ENCODE measurements at places on chromosomes 5 and 9.

- no peak for DNase-seq
Observed at GRCh38 chr9:89853161-89853560, 248.3 kb downstream of the GADD45G start.

GRCh38 chr5:683551-684481, 9.3 kb downstream of the TPPP start:
- DNase-seq: no peak

DNA sequence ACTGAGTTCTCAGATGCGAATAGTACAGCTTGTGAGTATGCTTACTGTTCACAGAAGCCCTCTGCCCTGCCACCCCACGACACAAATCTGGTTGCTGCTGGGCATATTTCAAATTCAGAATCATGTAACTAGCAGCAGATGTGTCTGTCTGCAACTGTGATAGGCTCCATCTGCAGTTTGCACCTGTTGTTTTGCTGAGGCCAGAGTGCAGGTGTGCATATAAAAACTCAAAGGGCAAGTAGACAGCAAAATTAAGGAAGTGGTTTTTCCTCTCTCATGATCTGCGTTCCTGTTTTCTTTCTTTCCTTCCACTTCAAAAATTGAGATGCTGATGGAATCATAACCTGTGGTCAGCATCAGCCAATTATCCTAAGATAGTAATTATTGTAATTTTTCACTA, 1000.5 kb downstream of the PTPRD start:
- DNase-seq: no peak

DNA sequence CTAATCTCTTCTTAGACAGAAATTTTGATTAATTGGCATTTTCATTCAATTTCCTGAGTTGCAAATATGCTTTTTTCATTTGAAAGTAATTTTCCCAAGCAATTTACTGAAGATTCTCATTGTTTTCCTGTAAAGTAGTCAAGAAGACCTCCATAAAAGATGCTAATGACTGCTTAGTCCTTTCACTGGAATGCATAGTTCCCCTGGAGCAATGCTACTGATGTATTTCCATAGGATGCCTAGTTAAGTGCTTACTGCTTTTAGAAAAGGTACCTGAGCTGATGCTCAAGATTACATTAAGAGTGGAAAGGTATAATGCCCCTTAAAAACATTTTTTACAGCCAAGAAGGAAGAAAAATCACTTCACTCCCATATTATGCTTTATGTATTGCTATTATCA, 109.2 kb upstream of the EMB start:
- DNase-seq: no peak

GRCh38 chr9:16809912-16810610, 60.4 kb downstream of the BNC2 start:
- no peak for DNase-seq

GRCh38 chr5:93967923-93968322, 226.5 kb upstream of the POU5F2 start:
- DNase-seq: no peak

GRCh38 chr9:114900942-114901802, 29.2 kb downstream of the TNFSF8 start:
- DNase-seq: no peak

GRCh38 chr9:95143591-95144561, 173.6 kb downstream of the FANCC start:
- no peak for DNase-seq

DNA sequence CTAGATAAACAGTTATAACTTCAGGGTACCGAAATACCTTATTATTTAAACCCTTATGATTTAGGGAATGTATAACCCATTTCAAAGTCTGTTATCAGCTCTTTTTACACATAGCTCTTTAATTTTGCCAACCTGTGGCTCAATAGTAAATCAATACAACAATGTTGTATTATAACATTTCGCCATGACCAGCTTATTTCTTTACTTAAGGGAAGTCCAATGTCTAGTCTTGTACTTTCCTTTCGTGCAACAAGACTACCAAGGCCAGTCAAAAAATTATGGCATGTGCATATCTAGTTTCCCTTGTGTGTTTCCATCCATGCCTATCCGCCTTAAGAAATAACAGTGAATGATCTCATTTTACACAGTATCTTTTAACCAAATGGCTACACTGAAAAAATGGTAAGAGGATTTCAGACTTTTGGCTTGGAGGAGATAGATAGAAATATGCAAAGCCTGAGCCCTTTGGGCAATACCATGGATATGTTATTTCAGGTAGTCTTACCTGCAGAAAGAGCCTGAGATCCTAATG, 239.5 kb upstream of the RPS23 start:
- DNase-seq: no peak

DNA sequence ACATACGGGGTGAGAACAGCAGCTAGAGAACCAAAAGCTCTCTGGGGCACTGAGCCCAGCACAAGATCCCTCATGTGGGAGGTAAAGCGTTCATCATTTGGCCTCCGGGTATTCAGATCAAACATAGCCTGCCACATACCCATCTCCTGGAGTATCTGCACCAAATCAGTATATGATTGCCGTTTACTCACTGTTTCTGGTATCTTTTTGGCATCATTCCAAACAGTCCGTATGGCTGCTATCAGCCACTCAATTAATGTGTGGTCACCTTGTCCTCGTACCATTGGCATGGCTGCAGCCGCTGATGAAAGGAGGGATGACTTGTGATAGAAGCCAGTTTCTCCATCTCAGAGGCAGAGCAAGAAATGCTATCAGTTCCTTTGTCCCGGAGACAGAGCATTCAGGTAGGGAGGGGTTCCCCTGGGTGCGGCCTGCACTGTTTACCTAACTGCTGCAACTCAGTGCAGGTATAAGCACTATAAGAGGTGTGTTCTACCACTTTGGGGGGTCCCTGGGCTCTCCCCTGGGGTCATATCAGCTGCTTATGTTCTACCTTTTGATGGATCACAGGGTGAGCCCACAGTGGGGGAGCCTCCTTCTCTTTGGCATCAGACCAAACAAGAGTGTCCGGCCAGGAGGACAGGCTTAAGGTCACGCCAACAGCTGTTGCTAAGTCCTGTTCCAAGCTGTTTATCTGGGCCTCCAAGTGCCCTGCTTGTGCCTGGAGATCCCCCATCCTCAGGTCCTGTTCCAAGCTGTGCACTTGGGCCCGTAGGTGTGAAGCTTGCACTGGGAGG, 9.4 kb downstream of the DMAC1 start:
- no peak for DNase-seq

DNA sequence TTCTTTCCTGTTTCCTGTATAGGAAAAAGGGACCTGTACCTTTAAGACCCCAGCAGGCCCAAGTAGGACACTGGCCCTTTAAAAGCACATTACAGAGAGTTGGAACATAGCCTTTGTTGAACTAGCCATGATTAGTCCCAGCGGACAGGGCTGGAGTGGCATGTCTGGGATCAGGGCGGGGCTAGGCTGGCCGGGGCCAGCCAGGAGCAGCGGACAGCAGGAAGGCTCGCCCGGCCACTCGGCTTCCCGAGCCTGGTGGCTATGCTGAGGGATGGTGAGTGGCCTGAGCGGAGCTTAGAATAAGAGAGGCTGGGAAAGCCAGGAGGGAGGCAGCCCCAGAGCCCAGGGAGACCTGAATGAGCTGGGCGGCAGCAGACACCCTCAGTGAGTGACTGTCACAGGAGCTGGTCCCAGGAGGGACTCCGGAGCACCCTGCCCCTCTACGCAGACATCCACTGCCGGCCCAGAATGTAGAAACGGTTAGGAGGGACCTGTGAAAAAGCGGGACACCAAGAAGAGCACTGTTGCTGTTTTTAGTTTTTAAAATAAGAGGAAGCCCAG, 92.1 kb downstream of the DAB2IP start:
- no peak for DNase-seq

GRCh38 chr5:122053181-122054109, 24.6 kb downstream of the LOX start:
- DNase-seq: no peak

DNA sequence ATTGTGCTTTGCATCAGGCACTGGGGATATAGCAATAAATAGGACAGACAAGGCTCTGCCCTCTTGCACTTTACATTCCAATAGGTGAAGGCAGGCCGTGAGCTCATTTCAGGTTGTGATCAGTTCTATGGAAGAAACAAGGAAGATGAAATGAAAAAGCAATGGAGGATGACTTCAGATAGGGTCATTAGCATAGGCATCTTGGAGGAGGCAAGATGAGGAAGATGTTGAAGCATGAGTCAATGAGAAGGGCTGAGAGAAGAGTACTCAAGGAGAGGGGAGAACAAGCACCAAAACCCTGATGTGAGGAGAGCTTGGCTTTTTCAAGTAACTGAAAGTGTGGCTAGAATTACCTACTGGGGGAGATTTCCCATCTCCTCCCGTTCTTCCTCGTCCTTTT, 5.0 kb upstream of the SPARC start:
- no peak for DNase-seq

DNA sequence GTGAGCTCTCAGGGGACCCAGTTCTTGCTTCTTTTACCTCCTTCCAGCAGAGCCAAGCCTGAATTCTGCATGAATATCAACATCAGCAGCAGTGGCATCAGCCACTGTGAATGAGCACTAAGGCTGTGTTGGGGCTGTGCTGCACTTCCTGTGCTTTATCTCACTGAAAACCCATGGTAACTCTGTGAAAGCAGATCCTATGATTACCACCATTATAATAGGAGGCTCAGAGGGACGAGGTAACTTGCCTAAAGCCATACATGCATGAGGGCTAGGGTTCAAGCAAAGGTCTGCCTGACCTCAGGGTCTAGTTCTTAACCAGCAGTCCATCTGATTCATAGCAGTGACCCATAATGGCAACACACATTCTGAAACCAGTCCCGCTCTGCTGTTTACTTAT, 60.5 kb upstream of the RAPGEF1 start:
- no peak for DNase-seq

GRCh38 chr5:6522331-6522730, 73.7 kb downstream of the UBE2QL1 start:
- DNase-seq: no peak

DNA sequence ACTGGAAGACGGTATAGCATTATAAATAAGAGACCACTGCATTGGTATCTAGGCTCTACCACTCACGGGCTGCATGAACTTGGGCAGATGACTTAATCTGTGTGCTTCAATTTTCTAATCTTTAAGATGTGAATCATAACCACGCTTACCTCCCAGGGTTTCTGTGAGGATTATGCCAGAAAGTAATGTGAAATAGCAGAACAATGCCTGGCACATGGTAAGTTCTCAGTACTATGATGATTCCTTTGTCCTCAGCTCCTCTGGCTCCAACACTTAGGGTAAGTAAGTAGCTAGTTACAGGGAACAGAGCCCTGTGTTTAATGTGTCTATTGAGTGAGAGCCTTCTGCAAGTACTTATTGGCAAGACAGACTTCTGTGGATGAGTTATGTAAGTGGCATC, 31.1 kb downstream of the POU4F3 start:
- no peak for DNase-seq

All from effector memory CD8-positive, alpha-beta T cell (primary cell).